T-helper 2 cell (primary cell): ENCODE measurements at places on chromosomes 4 and X.

GRCh38 chr4:165986956-165987698, 114.1 kb downstream of the TLL1 start:
- DNase-seq = no peak

DNA sequence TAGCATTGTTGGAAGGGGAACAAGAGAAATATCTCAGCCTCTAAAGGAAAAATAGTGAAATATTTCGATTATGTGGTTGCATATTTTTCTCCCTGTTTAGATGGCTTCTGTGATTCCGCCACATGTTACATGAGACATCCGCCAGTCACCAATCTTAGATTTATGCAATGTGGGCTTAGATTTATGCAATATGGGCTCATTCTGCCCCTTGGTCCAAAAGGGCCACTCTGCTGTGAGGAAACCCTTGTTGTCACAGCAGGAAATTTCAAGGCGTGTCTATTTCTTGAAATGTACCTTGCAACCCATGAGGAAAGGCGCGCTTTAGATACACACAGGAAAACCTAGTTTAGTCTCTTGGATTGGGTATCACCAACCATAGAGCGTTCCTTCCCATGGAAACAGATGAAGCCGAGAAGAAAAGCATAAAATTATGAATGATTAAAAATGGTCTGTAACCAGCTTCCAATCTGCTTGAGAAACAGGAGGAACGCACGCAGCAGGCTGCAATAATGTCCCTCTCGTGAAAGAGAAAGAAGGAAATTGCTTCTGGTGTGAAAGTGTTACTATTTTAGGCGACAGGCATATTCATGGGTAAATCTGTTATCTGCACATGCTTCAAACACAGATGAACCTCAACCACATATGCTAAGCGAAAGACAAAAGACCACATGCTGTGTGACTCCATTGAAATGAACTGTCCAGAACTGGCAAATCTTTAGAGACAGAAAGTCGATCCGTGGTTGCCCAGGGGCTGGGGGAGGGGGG, 3.7 kb downstream of the RS1 start:
- DNase-seq = no peak

GRCh38 chr4:39846120-39846519, 131.6 kb downstream of the PDS5A start:
- no peak for DNase-seq

DNA sequence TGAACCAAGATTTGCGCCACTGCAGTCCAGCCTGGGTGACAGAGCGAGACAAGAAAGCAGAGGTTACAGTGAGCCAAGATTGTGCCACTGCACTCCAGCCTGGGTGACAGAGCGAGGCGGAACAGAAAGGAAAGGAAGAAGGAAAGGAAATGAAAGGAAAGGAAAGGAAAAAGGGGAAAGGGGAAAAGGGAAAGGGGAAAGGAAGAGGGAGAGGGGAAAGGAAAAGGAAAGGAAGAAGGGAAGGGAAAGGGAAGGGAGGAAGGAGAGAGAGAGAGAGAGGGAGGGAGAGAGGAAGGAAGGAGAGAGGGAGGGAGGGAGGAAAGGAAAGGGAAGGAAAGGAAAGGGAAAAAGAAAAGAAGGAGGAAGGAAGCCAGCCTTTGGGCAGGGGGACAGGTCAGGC, 76.6 kb downstream of the PRKX start:
- DNase-seq = no peak

DNA sequence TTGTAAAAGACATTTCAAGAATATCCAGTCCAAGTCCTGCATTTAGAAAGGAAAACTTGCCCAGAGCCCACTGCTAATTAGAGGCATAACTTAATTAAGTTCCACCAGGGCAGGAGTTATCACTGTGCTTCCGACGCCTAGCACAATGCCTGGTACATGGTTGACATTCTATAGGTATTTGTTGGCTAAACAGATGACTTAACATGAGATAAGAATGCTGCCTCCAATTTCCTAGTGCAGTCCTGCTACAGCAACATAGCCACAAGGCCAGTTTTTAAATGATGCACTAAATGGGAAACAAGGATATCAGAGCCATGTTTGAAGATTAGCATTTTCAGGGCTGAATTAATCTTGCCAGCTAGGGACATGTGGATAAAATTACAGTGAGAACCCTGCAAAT, 164.1 kb downstream of the RASL11B start:
- no peak for DNase-seq

GRCh38 chr4:133803341-133803740, 398.2 kb downstream of the PABPC4L start:
- DNase-seq = no peak

GRCh38 chr4:45679411-45679810, 444.4 kb downstream of the GABRG1 start:
- DNase-seq = no peak

DNA sequence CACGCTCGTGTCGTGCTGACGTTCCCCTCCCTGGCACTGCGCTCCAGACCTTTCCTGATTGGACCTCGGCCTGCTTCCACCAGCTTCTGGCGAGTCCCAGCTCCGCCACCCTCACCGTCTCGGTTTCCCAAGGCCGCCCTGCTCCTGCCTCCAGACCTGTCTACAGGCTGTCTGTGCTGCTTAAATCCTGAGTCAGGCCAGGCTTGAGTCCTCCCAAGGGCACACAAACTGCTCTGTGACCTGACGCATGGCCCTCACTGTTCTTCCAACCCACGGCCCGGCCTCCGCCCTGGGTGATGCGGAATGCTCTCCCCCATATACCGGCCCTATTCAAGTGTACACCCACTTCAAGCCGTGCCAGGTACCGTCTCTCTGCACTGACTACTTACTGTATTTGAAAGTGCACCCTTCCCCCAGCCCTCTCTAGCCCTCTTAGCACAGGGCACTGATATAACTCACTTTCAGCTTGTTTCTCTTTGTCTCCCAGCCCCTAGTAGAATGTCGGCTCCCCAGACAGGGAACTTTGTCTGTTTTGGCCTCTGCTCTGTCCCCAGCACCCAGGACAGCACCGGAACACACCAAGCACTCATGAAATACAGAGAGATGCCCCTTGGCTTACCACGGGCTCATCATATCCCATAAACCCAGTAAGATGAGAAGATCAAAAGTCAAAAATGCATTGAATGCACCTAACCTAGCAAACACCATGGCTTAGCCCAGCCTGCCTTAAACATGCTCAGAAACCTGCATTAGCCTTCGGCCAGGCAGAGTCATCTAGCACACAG, 63.1 kb upstream of the AFAP1 start:
- DNase-seq = no peak

GRCh38 chr4:85777908-85778631, 303.1 kb downstream of the ARHGAP24 start:
- DNase-seq = no peak

DNA sequence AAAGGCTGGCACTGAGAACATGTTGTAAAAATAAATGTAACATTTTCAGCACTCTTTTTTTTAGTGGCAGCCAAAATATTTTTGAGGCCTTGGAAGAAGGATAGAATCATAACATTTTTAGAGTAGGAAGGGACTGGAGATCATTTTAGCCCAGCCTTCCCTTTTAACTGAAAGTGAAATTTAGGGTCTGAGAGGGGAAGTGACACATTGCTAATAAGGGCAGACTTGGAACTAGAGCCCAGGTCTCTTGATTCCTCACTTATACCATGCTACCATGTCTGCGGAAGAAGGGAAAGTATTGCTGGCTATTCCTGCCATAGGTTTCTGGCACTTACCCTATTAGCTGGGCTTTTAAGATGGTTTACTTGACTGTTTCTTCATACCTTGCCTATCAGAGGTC, 4.8 kb downstream of the WDR44 start:
- DNase-seq = no peak

GRCh38 chr4:1873776-1874175, 2.6 kb downstream of the NSD2 start:
- DNase-seq = no peak

DNA sequence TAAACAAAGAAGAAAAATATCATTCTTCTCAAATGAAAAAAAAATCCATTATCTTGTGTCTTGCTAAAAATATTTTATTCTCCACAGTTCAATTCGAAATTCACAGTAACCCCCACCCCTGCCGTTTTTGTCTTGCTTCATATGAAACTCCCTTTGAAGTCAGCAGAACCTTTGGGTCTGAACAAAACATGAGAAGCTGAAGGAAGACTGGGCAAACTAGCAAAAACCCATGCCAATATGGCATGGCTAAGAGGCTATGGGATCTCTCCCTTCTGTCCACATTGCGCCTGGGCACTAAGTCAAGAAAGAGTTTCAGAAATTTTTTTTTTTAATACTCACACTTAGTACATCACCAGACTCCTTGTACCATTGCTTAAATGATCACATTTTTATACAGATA, 136.0 kb upstream of the SMIM31 start:
- DNase-seq = no peak

- no peak for DNase-seq
Observed at GRCh38 chr4:185235843-185236503, 26.6 kb downstream of the SNX25 start.
